Kasumi-1 (cell line): ENCODE measurements at places on chromosomes 1 and 21.
A peak's percentile ranks its signal among the peaks of the same experiment; 100 is the strongest.

DNA sequence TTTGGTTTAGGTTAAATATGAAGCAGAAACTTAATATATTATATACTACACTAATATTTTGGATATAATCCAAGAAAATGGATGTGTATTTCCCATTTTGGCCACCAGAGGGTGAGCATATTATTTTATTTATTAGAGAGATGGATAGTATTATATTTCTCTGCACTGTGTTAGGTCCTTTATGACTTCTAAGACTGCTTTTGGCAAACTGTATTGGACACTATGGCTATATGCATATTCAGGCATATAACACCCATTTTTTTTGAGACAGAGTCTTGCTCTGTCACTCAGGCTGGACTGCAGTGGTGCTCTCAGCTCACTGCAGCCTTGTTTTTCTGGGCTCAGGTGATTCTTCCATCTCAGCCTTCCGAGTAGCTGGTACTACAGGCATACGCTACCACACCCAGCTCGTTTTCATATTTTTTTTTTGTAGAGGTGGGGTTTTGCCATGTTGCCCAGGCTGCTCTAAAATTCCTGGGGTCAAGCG lies 17.8 kb upstream of the PGM1 start:
- DNase-seq: peak; percentile 24

DNA sequence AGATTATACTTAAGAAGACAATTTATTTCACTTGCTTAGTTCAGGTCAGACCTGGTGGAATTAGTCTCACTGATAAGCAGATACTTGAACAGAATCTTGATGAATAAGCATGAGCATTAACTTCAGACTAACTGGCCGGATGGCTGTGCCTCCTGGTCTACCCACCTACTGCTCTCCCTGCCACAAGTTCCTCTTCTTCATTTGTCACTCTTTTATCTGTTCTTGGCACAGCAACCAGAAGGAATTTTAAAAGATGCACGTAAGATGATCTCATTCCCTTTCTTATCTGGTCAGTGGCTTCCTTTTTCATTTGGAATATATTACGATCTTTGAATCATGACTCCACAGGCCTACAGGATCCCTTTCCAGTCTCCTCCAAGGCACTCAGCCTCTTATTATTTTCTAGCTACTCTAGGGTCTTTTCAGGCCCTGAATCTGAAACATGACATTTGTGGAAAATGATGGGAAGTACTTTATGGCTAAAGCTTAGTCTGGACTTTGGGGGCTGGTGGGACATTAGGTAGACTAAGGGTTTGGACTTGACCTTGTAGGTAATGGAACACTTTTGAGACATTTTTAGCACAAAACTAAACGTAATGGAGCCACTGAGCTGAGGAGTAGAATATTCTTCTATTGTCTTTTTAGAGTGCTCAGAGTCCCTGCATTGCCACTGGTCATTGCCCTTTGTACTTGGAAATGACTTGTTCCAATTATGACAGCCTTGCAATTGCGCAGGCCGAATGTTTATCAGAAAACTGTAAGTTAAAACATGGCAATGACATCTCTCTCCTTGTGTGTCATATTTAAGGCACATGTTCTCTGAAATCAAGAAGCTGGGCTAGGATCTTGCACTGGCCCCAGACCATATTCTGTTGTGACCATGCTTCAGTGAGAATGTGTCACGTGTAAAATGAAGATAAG lies 16.0 kb downstream of the ST6GALNAC3 start:
- peak; percentile 85 for DNase-seq

GRCh38 chr21:45530423-45531113 lies 11.7 kb downstream of the SLC19A1 start:
- no peak for DNase-seq

- no peak for DNase-seq
These were observed 9.1 kb upstream of the THEM5 start for GRCh38 chr1:151862604-151863003.

DNA sequence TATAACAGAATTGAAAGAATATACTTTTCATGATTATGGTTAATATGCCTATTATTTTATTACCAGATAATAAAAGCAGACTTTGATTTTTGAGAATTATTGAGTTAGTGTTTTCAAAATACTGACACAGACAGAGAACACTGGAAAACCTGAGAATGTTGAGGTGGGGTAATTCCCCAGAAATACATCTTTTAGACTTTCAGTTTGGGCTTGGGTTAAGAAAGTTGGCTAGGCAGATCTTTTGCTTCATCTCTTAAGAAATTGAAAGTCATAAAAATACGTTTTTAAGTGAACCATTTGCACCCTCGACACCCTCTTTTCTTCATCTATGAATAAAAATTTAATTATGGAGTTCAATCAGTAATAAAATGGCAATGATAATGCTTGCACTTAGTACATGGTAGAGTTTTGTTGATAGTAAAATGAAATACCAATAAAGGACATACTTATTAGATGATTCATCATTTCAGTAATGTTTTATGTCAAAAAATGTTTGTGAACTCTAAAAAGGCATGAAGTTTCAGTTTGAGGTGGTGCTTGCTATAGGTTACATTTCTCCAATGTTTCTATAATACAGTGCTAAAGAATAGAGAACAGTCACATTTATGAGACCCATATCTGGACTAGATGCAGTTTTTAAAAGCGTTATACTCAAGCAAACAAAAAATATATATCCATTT lies 1.9 kb upstream of the SAMSN1 start:
- DNase-seq: no peak

- no peak for DNase-seq
These were observed 138.3 kb downstream of the TTLL7 start for GRCh38 chr1:83860490-83861221.
